BJ (cell line): ENCODE measurements at places on chromosomes 13 and 19.

DNA sequence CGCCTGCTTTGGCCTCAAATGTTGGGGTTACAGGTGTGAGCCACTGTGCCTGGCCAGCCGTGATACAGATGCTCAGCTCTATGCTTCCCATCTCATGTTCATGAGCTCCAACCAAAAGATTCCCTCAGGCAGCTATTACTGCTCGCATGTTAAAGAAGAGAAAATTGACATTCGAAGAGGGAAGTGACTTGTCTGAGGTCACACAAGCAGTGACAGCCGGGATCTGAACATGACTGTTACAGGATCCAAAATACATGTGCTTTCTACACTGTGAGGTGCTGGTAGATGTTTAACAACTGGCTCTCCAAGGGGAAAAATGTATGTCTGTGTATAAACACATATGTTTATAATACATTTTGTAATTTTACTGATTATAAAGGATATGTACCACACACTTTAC, 11.3 kb downstream of the FPR1 start:
- DNase-seq = no peak

- no peak for DNase-seq
Measured at GRCh38 chr19:36256064-36256463, 41.2 kb downstream of the ZNF146 start.

DNA sequence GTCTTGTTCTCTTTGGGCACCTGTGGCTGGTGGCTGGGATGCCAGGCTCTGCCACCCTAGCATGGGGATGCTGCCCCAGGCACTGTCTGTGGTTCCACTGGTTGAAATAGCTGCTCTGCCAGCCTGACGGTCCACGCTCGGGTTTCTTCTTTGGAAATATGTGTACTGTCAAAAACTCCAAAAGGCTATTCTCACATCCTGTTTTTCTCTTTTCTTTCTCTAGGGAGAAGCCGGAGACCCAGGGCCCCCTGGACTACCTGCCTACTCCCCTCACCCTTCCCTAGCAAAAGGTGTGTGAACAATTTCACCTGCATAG, 115.0 kb downstream of the RAB20 start:
- no peak for DNase-seq

DNA sequence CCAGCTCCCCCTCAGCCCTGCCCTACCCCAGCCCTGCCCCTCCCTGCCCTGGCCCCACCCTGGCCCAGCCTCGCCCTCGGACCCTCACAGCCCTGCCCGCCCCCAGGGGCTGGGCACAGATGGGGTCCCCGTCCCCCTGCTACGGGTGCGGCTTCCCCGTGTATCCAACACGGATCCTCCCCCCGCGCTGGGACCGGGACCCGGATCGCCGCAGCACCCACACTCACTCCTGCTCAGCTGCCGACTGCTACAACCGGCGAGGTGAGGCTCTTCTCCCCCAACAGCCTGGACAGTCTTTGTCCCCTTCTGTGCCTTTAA, 5.2 kb downstream of the SHFL start:
- no peak for DNase-seq

DNA sequence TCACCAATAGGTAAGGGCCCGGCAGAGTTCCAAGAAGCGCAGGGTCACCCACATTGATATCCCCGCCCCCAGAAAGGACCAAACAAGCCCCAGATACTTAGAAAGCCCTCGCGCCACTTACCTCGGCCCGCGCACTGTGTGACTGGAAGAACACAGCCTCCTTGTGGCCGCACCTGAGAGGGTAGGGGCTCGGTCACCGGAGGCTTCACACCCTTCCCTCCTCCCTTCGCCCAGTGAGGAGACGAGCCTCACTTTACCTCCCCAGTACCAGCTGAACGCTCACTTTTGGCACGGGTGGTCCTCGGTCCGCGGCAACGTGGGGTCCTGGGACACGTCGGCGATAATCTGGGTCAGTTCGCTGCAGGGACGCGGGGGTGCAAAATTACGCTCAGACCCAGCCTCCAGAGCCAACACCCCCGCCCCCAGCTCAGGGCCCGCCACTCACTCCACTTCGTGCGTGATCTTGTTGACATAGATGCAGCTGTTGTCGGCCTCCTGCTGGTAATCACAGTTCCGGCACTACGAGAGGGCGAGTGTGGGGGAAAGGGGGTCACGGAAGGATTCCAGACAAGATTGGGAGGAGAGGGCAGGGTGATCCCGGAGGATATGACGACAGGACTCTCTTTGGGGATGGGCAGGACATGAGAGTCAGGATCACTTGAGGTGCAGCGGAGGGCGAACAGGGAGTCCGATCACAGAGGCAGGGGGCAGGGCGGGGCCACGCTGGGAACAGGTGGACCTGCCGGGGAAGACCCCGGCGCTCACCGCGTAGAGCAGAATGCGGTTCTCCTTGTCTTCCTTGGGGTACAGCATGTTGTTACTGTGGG, 568 bp downstream of the POLR2I start:
- DNase-seq = no peak

DNA sequence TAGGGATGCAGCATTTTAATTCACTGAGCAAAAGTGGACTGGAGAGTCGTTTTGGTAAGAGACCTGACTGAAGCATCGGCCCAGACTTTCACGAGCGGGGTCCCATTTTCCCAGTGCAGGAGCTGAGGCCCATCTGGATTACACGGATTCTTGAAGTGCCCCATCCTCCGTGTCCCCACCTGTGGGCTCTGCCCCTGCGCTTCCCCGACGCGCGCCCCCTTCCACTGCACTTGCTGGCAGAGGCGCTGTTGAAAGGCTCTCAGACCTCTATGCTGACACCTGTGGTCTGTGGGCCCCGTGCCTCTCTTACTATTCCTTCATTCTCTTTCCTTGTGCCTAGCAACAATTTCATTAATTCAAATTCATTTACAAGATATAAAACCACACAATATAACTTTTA, 50.3 kb upstream of the MCF2L start:
- no peak for DNase-seq

- no peak for DNase-seq
Measured at GRCh38 chr13:74258961-74259360, 124.8 kb upstream of the KLF12 start.

GRCh38 chr19:33302974-33303790, 848 bp upstream of the CEBPA start:
- DNase-seq = no peak

DNA sequence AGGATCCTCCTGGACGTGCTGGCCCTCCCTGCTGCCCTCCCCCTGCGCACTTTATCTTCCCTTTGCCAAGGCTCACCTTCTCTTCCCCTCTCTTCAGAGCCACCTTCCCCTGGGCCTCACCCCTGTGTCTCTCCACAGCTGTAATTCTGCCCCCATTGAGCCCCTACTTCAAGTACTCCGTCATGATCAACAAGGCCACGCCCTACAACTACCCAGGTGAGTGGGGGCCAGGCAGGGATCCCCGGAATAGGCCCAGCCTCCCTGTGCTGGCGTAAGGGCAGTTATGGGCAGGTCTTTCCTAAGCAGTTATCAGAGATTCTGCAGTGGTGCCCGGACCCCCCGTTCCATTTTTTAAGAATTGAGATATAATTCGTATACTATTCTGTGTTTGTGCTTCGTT, 3.1 kb downstream of the NDUFA3 start:
- no peak for DNase-seq

- DNase-seq = no peak
Measured at GRCh38 chr19:54325631-54326030, 12.7 kb upstream of the LILRA5 start.

- peak; percentile 21 for DNase-seq
Measured at GRCh38 chr13:27424246-27425157, at the start of gene GTF3A. Gene GTF3A (plus strand): TSS chr13:27424619.

DNA sequence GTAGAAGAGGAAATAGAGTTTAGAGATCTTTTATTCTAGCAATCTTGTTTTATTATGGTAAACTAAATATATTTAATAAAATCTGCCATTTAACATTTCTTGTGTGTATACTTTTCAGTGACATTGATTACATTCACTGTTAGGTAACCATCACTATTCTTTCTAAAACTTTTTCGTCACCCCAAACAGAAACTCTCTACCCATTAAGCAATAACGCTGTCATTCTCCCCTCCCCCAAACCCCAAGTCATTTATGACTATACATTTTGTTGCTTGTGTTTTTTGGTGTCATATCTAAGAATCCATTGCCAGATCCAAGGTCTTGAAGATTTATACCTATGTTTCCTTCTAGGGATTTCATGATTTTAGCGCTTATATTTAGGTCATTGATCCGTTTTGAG, 10.6 kb downstream of the URI1 start:
- DNase-seq = no peak

- DNase-seq = no peak
Measured at GRCh38 chr13:23752111-23753001, 136.8 kb downstream of the MIPEP start.

DNA sequence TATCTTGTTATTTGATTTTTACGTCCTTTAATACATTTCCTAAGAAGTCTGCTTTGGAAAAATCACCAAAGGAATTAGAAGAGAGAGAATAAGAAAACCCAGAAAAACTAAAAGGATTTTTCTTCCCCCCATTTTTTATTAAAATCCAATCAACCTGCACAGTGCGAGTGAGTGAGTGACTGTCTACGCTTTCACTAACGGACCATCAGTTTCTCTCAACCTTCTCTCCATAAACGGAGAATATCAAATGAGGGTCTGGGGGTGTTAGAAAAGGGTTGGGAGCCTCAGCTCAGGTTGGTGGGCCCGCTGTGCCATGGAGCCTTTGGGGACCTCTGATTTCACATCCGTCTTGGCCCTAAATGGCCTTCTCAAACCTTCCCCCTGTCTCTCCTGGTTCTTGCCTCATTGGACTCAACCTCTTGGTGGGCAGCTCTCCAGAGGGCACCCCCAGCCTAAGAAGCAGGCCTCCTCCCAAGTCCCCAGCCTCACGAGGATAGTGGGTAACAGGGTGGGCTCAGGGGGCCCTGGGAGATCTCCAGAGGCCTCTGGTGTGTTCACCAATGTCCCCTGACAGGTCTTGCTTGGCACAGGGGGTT, 763 bp upstream of the LRP3 start:
- no peak for DNase-seq

GRCh38 chr19:43782689-43783231, 2.0 kb upstream of the KCNN4 start:
- DNase-seq = no peak

DNA sequence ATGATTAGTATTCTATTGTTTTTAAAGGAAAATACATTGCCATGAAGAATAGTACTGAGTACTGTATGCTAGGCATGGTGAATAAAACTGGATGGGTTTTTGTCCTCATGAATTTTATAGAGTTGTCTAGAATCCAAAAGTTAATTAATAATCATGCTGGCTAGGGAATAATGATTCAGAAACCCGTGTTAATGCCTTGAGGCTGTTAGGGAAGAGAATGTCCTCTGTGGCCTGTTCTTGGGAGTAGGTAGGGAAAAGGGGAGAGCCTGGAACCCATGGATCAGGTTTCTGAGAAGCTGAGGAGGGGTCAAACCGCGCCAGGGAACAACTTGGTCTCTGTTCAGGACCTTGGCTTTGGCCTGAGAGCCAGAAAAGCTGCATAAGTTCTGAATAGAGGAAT, 1376.3 kb upstream of the SLC10A2 start:
- DNase-seq = no peak

DNA sequence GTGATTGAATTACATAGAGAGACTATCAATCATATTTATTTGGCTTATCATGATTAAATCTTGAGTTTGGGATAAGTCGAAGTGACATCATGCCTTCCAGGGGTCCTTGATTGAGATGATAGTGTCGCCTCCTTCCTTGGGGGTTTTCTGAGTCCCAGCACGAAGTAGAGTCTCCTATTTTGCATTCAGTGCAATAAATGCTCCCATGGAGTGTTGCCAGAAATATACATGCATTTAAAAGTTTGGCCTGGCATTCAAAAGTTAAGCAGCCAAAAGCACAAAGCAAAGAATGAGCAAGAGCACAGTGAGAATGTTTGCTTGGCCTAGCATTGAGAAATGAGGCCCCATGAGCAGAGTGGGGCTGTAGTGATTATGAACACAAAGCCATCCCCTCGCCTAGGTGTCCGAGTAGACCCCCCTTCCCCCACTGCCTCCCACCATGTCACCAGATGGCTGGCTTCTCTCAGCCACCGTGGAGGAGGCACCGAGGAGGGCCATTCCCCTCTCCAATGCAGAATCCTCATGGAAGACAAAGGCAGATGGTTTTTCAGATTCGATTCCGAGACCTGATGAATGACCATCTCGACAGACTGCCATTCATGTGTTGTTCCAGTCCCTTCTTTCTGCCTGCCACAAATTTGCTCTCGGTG, 58.8 kb upstream of the UBL3 start:
- DNase-seq = no peak

- DNase-seq = no peak
Measured at GRCh38 chr13:46166224-46166584, 15.8 kb downstream of the LCP1 start.

- DNase-seq = no peak
Measured at GRCh38 chr13:33730147-33730546, 87.8 kb upstream of the RFC3 start.

GRCh38 chr19:50419580-50420035, 870 bp downstream of the SPIB start:
- no peak for DNase-seq

DNA sequence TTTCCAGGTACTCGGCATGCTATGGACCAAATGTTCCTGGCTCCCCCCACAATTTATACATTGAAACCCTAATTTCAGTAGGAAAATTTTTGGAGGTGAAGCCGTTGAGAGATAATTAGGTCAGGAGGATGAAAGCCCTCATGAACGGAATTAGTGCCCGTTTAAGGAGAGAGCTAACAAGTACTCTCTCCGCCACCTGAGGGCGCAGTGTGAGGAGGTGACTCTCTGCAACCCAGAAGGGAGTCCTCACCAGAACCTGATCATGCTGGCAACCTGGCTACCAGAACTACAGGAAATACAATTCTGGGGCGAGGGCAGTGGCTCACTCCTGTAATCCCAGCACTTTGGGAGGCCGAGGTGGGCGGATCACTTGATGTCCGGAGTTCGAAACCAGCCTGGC, 397.8 kb downstream of the SLITRK5 start:
- DNase-seq = no peak

GRCh38 chr19:47707135-47707925, 5.9 kb upstream of the EHD2 start:
- no peak for DNase-seq

DNA sequence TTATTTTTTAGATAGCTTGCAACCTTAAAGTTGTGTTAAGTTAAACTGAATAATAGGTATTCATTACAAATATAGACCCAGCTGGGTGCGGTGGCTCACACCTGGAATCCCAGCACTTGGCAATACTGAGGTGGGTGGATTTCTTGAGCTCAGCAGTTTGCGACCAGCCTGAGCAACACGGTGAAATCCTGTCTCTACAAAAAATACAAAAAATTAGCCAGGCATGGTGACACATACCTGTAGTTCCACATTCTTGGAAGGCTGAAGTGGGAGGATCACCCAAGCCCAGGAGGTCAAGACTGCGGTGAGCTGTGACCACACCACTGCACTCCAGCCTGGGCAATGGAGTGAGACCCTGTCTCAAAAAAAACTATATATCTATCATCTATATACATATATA, 386.5 kb downstream of the PCDH17 start:
- no peak for DNase-seq

DNA sequence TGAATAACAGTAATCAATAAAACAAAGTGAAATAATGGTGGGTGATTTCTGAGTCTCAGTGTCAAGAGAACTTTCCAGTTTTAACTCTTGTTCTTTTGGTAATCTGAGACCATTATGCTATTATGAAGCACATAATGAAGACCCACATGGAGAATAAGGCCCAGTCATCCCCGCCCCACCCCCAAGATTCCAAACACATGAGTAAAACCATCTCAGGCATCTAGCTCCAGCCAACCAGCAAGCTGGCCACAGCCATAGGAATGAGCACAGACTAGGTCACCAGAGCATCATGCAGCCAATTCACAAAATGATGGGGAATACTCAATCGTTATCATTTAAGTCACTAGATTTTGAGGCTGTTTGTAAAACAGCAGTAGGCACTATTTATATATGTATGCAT, 1769.0 kb upstream of the PCDH20 start:
- DNase-seq = peak; percentile 7

- DNase-seq = no peak
Measured at GRCh38 chr19:55454787-55455243, 6.6 kb downstream of the ISOC2 start.
